GM04504 (cell line): ENCODE measurements at places on chromosomes 6 and 20.

DNA sequence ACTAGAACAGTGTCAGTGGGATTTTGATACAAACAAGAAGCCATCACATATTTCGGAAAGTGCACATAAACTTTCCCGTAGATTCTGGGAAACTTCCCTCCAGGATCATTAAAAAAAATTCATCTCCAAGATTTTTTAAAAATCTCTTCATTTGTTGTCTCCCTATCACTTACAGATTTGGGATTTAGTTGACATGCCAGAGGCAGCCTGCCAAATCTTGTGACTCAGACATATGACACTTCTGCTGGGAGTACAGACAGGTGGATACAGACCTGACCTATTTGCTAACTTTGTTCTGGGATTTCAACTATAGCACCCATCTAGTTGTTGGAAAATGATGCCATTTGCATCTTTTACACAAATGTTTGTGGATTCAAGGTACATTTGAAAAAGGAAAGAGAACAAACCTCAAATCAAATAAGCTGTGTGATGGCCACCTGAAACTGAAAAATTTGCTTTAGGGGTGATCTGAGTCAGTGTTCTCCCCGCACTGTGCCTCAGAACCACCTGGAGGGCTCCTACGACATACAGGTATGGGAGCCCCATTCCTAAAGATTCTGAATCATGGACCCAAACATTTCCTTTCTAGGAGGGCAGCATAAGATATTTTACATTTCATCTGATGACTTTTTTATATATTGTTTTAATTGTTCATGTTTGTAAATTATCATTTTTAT lies 21.9 kb upstream of the CD2AP start:
- no peak for DNase-seq

DNA sequence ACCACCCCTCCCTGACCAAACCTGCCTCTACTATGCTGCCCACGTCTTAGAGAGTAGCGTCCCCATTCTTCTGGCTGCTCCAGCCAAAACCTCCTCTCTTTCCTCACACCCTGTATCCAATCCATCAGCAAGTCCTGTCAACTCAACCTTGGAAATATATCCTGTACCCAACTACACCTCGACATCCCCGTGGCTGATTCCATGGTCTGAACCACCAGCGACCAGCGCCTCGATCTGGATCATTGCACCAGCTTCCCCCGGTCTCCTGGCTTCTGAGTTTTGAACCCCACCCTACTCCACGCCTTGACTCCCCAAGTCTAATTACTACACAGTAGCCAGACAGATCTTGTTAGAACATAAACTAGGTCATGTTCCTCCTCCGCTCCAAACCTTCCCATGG lies 9.8 kb downstream of the NRSN2 start:
- DNase-seq: no peak

- DNase-seq: no peak
Measured at GRCh38 chr6:135567375-135568083, 70.0 kb upstream of the AHI1 start.

DNA sequence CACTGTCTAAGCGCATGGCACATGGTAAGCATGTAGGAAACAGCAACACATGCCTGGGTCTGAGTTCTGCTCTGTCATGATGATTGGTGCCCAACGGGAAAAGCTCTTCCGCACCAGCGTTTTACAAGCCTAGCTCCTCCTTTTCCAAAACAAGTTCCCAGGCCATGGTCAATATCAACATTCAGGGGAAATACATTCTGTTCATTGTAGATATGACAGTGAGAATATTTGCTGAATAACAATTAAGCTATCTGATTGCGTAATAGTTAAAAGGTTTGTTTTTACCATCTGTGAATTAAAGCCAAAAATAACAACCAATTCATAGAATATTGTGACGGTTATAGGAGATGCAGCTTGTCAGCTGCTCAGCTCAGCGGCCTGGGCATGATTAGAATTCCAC lies 404.3 kb upstream of the SLC35B3 start:
- DNase-seq: no peak

GRCh38 chr20:24691901-24692351 lies 222.5 kb downstream of the SYNDIG1 start:
- DNase-seq: no peak

DNA sequence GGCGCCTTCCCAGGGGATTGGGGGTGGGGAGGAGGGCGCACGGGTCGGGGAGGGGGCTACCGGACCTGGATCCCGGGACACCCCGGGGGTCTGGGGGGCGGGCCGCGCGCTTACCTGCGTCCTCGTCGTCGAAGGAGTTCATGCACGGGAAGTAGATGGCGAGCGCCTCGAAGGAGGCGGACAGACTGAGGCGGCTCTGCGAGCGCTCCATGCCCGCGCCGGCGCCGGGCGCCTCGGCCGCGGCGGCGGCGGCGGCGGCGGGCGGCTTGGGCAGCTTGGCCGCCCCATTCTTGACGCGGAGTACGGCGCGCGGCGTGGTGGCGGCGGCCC lies 320 bp downstream of the RIMS4 start:
- no peak for DNase-seq

DNA sequence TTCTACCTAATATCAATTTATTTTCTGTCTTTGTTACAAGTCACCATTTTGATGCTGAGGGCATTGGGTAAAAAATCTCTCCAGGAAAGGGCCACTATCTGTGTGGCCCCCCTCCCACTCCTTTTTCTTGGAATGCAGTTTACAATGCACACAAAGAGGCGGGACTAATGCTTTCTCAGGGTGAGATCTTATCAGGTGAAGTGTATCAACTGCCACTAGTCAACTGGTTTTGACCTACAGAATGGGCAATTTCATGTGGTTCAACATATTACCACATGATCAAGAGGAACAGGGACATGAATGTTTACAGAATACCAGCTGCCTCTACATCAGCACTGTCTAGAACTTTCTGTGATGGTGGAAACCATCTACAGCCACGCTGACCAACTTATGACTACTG lies 3.7 kb downstream of the RRBP1 start:
- DNase-seq: no peak

- no peak for DNase-seq
Measured at GRCh38 chr6:160137130-160137988, 15.7 kb downstream of the SLC22A1 start.

- no peak for DNase-seq
Measured at GRCh38 chr6:43983632-43984031, 143.6 kb downstream of the MRPL14 start.

DNA sequence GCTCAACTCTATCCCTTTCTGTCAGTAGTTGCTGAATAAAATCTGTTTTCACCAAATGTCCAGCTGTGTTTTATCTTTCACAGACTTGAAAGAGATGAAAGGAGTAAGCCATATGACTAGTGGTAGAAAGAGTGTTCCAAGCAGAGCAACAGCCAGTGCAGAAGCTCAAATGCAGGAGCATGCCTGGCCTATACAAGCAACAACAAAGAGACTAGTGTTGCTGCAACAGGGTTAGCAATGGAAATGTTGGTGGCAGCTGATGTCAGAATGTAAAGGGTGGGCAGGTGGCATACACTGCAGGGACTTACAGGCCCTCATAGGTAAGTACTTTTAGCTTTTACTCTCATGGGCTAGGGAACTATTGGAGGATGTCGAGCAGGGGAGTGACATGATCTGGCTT lies 5.2 kb upstream of the HINT3 start:
- DNase-seq: no peak

GRCh38 chr20:24501764-24502556 lies 32.5 kb downstream of the SYNDIG1 start:
- DNase-seq: peak; percentile 29

- DNase-seq: peak; percentile 98
Measured at GRCh38 chr6:134589512-134589911, 271.6 kb upstream of the SGK1 start.

GRCh38 chr6:36442671-36443470 lies at the start of the genes KCTD20 and PXT1:
TSS of gene KCTD20 (plus strand) at chr6:36443000. CDS start at chr6:36470098, 27,098 bp downstream.
TSS of gene PXT1 (minus strand) at chr6:36442854. CDS start at chr6:36426082, 16,772 bp downstream.
- peak; percentile 69 for DNase-seq

GRCh38 chr6:81863123-81863522 lies 110.6 kb upstream of the TENT5A start:
- no peak for DNase-seq

DNA sequence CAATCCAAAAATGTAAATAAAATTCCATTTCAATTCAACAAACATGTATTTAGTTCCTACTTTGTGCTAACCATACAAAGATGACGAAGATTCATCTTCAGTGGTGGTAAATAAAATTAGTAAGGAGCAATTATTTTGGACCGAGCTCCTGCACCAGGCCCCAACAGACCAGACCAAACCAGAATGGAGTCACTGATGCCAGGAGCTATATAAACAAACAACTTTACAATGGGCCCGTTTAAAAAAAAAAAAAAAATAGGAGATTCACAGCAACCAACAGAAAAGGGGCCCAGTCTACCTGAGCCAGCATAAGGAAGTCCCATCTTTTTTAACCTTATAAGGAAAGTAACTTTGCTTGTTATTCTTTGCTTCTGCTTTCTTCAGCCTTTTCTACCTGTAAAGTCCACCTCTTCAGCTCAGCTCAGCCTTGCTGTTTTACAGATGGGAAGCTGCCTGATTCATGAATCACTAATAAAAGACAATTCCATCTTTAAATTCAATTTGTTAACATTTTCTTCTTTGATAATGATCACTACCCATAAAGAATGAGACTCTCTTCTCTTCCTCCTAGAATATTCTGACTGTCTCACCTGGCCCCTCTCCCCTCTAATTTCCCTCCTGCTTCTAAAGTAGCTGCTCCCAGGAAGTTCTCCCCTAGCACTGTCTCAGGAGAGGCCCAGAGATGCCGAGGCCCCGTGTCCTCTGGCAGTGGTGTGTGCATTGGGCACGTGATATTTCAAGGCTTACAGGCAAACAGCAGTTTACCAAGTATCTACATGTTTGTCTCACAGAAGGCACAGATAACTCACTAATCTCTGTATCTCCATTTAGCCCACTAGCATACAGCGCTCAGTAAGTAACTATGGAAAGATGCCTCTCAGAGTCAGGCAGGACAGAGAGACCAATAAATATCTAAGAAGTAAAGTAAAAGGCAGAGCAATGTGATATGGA lies 8.4 kb downstream of the MBOAT1 start:
- DNase-seq: no peak

GRCh38 chr6:148222376-148222775 lies 120.3 kb upstream of the SASH1 start:
- no peak for DNase-seq

DNA sequence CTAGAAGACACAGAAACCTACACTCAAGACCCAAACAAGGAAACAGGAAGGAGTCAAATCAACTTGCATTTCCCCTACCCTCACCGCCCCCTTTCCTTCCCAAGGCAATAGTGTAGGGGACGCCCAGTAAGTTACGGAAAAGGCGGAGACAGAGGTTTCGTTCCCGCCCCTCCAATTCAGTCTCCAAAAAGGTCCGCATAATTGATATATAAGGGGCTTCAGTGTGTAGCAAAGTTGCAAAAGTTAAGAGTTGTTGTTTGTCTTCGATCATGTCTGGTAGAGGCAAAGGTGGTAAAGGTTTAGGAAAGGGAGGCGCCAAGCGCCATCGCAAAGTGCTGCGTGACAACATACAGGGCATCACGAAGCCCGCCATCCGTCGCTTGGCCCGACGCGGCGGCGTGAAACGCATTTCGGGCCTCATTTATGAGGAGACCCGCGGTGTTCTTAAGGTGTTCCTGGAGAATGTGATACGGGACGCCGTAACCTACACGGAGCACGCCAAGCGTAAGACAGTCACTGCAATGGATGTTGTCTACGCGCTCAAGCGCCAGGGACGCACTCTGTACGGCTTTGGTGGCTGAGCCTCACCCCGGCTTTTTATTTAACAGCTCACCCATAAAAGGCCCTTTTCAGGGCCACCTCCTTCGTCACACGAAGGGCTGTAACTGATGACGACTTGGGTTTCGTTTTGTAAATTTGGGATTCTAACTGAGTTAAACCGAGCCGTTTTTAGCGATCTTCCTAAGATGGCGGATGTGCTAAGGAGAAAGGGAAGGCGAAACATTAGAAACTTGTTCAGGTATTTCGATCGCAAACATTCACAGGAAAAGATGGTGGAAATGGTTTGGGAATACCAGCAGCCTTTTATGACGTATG lies 124.6 kb upstream of the BTN3A2 start:
- DNase-seq: peak; percentile 80

DNA sequence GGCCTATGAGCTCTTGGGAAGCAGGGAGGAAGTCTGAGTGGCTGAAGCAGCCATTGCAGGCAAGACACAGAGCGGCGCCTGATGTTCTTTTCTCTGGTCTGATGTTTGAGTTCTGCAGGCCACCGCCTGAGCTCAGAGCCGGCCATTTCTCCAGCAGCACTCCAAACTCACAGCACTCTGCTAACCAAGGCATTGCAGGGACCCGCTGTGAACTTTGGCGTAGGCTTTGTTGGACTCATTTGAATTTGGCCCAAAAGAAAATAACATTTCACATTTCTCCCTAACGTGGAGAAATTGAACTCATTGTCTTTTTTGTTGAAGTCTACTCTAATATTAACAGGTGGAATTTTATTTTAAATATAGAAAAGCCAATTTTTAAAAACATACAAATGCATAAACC lies 336.1 kb downstream of the FARS2 start:
- no peak for DNase-seq

GRCh38 chr6:36364669-36365479 lies 22.6 kb downstream of the ETV7 start:
- no peak for DNase-seq

DNA sequence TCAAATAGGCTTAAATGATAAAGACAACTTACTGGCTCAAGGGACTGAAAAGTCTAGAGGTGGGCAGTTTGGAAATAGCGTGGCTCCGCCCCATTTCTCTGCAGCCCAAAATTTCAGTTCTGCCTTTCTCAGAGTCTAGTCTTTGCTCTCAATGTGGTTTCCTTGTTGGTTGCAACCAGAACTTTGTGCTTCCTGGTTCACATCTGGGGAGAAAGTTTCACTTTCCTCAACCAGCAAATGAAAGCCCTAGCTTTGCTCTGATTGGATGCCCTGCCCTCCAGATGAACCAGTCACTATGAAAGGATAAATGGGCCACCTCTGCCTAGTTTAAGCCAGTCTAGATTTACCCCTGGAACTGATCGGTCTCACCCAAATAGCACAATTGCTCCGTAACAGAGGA lies 14.9 kb downstream of the SYCP2L start:
- no peak for DNase-seq

DNA sequence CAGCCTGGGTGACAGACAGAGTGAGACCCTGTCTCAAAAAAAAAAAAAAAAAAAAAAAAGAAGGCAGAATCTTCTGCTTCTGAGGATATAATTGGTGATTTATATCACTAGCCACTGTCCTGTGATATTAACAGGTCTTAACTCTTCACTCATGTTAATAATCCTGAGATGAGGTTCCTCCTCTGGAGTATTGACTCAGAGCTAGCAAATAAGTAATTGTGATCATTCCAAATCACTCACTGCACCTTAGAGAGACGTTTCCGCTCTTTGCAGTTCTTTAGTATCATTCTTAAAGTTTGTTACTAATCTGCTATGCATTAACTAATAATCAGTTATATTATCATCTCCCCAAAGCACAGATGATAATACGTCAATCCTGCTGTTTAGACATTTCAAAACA lies 41.6 kb upstream of the NOX3 start:
- DNase-seq: no peak

DNA sequence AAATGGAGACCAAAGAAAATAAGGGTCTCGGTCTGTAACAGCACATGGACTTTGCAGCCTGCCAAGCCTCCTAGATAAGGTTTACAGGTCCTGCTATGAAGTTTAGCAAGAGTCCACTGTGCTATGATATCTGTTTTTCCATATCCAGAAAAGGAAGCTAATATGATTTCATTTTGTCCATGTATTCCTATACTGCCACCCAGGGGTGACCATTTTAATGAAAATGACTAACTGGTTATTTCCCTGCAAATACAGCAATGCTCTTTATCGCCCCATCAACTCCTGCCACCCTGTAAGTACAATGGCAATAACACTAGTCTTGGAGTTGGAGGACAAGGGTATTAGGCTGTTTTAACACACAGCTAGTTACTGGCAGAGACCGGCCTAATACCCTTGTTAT lies 115.2 kb upstream of the GLP1R start:
- no peak for DNase-seq
